ENCODE measurements at places on chromosomes 16 and 17.
A peak's percentile ranks its signal among the peaks of the same experiment; 100 is the strongest.

GRCh38 chr17:39027455-39028035, 60.3 kb upstream of the FBXO47 start:
- DNase-seq, result no peak

GRCh38 chr16:62939687-62940086, 903.4 kb upstream of the CDH8 start:
- DNase-seq, result no peak

DNA sequence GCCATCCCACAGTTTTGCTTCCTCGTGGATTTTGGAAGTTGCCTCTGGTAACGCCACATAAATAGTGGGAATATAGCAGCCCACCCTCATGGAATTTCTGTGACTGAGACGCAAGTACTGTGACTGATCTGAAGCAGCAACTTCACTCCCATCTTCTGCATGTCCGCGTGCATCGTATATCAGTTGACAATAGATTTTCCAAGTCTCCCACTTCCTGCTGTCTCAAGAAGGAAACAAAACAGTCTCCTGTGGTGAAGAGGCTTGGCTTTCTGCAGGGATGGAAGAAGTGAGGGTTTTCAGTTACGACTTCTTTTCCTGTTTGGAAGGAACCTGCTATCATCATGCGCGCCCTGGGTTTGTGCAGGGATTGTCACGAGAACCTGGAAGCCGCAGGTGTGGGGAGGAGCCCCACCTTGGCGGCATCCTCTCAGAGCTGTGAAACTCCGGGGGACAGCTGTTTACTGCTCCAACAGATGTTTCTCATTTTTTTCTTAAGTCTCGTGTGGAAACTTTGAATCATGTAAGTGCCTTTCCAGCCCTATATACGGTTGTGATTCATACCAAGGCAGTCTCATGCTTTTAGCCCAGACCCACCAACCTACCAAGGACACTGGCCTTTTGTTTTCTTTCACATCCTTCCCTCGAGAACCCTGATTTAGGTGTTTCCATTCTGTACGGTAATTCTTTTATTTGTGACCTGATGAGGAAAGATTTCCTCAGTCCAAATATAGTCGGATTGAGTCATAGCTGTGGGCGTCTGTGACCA, 57.5 kb downstream of the WIPI1 start:
- DNase-seq, result no peak

GRCh38 chr17:67679721-67680120, 38.0 kb upstream of the NOL11 start:
- no peak for DNase-seq

GRCh38 chr16:79993629-79994209, 393.2 kb upstream of the MAF start:
- no peak for DNase-seq

DNA sequence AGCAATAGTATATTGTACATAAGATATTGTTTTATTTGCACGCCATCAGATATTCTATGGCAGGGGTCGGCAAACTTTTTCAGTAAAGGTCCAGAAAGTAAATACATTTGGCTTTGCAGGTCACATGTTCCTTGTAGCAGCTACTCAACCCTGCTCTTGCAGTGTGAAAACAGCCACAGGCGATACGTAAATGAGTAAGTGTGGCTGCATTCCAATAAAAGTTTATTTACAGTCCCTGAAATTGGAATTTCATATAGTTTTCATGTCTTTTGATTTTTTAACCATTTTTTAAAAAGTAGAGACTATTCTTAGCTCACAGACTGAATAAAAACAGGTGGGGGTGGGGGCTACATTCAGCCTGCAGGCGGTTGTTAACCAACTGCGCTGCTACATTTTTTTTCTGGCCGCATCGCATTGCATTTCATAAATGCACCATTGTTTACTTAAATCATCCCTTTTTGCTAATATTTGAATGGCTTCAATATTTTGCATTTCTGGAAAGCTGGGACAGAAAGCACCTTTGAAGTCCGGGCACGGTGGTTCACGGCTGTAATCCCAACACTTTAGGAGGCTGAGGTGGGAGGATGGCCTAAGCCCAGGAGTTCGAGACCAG, 50.5 kb upstream of the HAPSTR1 start:
- DNase-seq, result no peak

DNA sequence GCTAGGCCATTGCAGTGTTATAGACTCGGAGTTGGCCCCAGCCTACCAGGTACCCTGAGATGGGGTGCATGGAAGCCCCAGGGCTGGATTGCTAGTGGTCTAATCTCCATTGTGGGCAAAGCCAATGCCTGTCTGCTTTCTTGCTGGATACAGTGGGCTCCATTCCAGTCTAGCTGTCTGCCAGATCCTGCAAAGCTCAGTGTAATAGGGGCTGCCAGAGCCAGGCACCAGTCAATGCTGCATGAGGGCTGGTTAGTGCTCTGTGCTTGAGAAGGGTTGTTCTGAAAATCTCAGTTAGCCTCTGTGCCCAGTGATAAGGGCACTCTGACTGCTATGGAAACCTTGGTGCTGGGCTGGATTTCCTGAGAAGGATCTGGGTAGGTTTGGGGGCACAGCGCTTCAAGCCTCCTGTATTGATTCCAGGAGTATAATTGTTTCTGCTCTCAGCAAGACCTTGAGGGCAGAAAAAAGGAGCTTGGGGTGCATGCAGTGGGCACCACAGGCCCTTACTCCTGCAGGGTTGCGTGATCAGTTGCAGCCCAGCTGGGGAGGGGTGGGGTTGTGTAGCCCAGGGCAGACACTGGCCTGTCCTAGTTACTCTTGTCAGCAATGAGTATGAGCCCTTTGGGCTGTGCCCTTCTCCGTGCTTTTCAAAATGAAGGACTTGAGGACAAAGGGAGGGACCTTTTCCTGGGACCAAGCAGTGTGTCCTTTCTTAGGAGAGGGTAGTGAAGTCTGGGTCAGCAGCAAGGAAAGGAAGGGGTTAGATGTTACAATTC, 19.0 kb downstream of the SMPD3 start:
- DNase-seq, result no peak

DNA sequence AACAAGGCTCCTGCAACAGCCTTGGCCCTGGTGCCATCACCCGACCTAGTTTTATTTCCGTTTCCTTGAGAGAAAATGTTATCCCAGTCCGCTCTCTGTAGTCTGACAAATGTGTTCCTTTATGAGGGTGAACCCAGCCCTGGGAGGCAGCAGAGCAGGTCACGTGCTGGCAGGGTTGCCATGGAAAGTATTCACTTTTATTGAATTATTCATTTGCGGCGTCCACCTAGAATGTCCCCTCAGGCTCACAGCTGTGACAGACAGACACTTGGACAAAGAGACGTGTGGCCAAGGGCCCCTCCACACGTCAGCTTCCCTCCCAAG, 90.0 kb downstream of the WSCD1 start:
- no peak for DNase-seq

GRCh38 chr16:76661691-76662235, 384.6 kb downstream of the CNTNAP4 start:
- DNase-seq, result no peak

- DNase-seq, result no peak
These were observed 388 bp downstream of the OXLD1 start for GRCh38 chr17:81666092-81666341.

- no peak for DNase-seq
These were observed 630 bp downstream of the GRB2 start for GRCh38 chr17:75404731-75405364.

DNA sequence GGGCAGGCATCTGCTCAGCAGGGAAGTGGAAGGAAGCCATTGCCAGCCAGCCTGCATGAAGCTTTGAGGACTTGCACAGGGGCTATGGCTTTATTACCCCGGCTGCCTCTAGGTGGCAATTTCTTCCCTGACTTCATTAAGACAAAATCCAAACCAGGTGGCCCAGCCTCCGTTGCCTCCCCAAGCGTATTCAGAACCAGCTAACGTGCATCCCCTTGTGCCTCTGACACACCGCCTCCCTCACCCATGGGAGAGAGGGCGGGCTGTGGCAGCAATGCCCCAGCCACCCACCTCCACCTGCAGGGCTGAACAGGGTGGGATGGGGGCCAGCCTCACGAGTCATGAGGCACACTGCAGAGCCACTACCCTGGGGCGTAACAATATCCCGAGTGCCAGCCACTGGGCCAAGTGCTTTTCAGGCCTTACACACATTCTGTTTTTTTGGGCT, 6.8 kb downstream of the KIFC3 start:
- no peak for DNase-seq

DNA sequence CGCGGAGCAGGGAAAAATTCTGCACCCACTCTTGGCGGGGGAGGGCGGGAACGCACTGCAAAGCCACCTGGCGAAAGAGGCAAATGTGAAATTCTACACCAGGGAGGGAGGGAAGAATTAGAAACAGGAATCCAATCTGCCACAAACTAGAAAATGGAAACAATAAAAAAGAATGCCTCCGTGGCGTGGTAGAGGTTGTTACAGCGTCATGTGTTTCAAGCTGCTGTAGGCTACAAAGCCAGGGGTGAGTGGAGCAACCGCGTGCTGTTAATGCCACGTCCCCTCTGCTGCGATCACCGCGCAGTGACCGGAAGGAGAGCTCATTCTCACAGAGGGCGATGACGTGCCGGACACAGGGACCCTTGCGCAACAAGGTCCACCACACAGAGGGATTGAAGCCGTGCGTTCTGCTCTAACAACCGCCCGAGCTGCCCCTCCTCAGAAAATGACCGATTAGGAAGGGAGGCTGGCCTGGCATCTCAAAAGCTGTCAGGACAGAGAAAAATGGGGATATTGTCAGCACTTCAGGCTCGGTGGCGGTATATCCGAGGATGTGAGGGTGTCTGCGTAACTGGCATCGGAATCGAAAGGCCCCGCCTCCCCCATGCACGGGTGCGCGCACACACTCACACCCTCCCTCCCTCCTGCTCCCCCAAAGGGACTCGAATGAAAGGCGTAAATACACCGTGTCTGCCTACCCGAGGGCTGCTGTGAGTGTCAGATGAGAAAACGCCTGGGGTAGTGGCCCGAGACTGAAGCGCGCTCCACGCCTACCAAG, 70.8 kb upstream of the TNRC6C start:
- peak; percentile 53 for DNase-seq

GRCh38 chr17:8994319-8994718, 27.0 kb upstream of the NTN1 start:
- DNase-seq, result no peak

DNA sequence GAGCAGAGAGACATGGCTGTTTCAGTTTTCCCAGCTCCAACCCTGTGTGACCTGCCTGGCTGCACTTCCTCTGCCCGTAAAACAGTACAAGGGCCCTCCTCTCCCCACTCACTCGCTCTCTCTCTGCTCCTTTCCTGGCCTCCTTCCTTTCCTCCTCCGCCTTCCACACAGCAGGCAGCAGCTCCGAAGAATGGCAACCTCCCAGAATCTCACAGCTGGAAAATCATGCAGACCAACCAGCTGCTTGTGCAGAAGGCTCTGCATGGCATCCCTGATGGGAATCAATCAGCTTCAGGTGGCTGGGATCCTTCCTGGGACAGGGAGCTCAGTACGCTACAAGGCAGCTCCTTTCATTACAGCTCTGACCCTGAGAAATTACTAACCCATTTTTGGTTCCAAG, 27.4 kb downstream of the TMEM132E start:
- DNase-seq, result no peak

DNA sequence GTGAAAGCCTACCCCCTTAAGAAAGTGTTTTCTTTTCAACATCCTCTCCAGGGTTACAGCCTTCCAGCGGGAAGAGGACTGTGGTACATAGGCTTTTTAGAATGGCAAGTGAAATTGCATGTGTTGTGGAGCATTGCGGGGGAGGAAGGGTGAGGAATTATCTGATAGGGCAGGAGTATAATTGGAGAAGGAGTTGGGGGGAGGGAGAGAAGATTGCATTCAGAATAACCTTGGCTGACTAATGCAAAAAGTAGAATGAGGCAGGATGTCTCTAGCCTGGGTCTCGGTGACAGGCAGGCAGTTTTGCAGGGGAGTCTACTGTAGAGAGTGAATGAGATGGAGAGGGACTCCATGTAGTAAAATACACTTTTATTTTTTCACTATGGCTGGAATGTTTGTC, 2.4 kb upstream of the CDH8 start:
- no peak for DNase-seq

DNA sequence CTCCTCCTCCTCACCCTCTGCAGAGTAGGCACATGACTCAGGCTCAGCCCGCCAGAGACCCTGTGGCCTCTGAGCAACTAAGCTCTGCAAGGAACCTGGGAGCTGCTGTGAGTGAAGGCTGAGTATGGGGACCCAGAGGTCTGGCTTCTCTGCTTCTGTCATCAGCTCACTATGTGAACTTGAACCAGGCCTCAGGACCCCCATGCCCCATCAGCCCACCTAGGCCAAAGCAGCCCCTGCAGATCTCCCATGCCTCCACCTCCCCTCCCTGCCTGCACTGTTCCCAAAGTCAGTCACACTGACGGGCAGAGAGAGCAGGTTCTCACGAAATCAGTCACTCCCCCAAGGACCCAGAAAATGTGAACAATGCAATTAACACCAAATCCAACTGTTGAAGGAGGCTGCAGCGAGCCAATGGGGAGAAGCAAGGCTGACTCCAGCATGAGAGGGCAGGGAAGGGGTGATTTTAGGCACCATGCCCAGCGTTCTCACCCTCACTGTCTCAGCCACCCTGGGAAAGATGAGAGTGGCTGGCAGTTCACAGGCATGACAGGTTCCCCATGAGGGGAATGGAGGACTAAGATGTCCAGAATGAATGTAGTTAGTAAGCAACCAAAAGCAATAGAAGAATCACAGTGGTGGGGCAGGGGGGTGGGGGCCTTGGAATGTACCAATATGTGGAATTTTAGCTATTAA, 60.6 kb downstream of the BEAN1 start:
- no peak for DNase-seq

DNA sequence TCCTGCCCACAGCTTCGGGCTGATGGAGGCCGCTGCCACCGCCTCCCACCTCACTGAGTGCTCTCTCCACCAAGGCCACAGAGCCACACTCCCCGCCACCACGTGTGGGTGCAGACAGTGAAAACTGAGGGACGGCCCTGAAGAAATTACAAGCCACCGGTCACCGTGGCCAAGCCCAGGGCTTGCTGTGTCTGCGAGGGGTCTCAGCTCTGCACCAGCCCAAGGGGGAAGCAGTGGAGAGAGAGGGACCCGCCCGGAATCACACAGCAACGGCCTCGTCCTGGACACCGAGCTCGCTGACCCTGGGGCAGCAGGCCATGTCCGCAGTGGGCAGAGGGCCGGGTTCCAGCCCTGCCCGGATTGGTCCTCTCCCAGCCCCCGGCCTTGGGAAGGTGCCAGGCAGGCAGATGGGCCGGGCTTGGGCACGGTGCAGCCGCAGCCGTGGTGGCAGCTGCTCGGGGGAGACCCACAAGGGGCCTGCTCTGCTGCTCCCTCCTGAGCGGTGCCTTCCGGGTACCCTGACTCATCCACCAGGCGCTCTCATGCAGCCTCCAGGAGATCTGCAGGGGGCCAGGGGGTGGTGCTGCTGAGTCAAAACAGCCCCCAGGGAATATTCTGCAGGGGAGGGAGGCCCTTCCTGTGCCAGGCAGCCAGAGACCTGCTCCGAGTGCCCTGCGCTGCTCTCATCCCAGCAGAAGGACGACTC, 52.0 kb downstream of the CBFA2T3 start:
- DNase-seq, result no peak
